ENCODE measurements at places on chromosomes 13 and 19.

- no peak for DNase-seq
Measured at GRCh38 chr13:91805605-91806004, 407.2 kb downstream of the GPC5 start.

DNA sequence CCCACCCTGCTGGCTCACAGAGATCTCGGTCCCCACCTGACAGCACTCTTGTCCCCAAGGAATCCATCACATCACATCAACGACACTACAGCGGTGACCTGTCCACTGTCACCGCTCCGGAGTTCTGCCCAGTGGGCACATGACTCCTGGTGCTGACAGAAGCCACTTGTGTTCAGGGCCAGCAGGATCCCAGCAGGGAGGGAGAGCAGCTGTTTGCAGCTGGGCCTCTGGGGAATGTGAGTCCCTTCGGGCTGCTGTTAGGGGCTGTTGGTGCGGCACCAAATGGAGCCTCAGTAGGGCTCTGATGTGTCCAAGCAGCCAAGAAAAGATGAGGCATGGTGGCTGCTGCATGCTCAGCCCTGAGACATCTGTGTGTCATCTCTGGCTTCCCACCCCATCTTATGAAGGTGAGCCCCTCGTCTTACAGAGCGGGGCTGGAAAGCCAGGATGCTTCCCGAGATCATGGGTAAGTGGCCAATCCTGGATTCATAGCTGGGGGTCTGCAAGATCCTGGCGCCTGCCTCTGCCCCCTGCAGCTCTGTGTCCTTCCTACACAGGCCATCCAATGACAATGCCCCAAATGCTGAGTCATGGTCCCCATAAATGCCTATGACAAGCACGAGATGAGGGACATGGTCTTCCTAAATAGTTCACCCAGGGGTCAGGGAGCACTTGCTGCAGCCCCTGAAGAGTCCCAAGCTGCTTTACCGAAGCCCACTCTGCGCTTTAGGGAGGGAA, 56.0 kb downstream of the F2RL3 start:
- DNase-seq: no peak

GRCh38 chr19:45472563-45473366, 5.0 kb downstream of the FOSB start:
- DNase-seq: no peak

DNA sequence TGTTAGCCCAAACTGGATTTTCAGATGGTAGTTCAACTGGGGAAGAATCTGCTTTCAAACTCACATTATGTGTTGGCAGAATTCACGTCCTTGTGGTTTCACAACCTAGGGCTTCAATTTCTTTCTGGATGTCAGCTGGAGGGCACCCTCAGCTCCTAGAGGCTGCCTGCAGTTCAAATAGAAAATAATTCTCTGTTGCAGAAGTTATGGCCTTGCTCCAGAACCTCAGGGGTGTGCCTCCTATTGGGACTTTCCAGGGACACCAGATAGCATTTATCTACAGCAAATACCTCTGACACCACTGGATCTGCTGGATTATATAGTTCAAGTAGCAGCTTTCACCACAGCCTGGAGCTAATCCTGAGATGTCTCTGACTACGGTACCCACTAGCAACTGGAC, 11.8 kb upstream of the RB1 start:
- DNase-seq: no peak

- DNase-seq: no peak
Measured at GRCh38 chr19:49393881-49394280, 5.8 kb downstream of the KASH5 start.

GRCh38 chr13:97914540-97914939, 38.9 kb upstream of the IPO5 start:
- DNase-seq: no peak

- peak; percentile 83 for DNase-seq
Measured at GRCh38 chr19:17943274-17944221, 10.7 kb downstream of the CCDC124 start.

DNA sequence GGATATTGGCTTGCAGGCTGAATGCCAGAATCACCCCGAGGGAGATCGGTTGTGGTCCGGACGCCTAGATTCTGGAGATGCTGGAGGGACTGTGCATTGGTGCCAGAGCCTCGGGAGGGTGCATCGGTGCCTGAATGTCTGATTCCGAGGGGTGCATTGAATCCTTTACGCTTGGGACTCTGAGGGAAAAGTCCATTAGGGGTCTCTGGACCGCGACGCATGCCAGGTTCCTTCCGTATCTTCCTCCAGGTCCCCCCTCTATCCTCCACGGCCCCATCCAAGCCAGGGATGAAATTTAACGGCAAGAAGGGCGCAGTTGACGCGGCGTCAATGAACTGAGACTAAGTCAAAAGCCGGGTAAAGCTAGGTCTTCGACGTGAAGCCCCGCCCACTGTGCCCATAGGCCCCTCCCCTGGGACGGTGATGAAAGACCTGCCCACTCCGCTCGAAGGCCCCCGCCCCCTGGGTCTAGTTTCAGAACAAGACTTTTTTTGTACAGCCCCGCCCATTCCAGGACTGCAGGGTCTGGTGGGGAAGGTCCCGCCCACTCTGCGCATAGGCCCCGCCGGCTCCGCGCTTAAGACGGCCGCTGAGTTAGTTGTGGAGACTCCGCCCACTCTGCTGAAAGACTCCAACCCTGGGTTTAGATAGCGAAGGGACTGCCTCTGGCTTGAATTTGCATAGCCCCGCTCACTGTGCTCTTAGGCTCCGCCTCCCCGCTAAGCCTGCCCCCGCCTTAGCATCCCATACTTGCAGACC, 737 bp downstream of the ZNF575 start:
- DNase-seq: peak; percentile 100

GRCh38 chr13:75749407-75749806, 113.3 kb downstream of the LMO7 start:
- peak; percentile 62 for DNase-seq

GRCh38 chr19:12838182-12838885, at the start of gene MAST1:
Gene MAST1 (plus strand): TSS chr19:12838515. CDS start chr19:12838573, 58 bp downstream.
- DNase-seq: peak; percentile 98

GRCh38 chr13:75258159-75258782, 223.7 kb downstream of the TBC1D4 start:
- DNase-seq: no peak

DNA sequence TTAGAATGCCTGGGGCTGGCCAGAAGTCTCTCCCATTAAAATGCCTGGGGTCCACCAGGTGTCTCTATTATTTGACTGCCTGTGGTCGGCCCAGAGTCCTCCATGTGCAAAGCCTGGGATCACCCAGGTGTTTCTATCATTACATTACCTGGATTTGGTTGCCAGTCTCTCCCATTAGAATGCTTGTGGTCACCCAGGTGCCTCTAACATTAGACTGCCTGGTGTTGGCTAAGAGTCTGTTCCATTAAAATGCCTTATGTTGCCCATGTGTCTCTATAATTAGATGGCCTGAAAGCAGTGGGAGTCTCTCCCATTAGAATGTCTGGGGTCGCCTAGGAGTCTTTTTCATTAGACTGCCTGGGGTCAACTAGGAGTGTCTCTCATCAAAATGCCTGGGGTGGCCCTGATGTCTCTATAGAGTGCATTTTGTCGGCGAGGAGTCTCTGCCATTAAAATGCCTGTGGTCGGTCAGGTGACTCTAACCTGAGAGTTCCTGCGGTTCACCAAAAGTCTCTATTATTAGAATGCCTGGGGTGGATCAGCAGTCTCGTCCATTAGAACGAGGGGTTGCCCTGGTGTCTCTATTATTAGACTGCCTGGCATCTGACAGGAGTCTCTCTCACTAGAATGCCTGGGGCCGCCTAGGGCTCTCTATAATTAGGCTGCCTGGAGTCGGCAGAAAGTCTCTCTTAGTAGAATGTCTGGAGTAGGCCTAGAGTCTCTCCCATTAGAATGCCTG, 1540.5 kb downstream of the UQCRFS1 start:
- no peak for DNase-seq

DNA sequence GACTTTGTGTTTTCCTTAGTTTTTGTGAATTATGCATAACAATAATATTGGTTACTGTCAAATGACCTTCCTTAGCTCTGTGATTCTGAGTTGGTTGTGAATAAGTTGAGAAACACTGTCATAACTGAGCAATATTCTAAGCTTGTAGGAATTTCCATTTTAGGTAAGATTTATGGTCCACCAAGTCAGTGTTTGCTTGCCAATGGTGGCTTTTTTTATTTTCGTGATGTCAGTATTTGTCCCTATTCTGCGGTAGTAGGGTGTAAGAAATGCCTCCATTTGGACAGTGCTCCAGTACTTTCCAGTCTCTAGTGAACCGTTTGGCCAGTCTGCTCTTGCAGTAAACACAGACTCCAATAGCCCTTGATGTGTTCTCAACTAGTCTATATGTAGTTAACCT, 94.7 kb downstream of the FRY start:
- DNase-seq: no peak

DNA sequence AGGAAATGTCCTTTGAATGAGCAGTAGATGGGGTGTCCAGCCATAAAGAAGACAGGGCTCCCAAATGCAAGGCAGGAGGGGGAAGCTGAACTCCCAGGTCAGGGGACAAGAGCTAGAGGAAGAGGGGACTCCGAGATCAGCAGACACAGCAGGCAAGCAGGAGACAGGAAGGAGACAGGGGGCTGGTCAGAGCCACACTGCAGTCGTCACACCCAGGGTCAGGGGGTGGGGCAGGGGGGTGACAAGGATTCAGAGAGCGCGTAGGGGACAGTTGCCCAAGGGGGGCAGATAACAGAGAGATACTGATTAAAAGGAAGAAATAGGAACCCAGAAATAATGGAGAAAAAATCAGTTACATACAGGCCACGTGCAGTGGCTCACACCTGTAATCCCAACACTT, 3.2 kb downstream of the HSD17B14 start:
- no peak for DNase-seq

DNA sequence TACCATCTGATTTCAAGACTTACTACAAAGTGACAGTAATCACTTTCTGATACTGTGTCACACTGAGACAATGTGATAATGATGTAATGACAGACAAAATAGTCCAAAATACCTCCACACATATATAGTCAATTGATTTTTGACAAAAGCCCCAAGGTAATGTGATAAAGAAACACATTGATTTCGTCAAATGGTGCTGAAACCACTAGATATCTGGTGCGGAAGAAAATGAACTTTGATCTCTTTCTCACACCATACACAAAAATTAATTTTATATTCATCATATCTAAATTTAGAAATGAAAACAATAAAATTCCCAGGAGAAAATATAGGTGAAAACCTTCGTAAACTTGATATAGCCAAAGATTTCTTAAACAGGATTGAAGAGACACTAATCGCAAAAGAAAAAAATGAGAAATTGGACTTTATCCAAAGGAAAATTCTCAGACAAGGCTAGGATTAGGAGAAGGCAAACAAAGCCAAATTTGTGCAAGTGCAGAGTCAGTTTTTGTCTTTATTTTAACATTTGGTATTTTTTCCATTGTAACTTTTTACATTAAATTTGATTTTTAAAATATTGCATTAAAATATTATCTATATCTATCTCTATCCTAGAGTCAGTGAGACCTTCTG, 739.9 kb downstream of the DIAPH3 start:
- DNase-seq: no peak

DNA sequence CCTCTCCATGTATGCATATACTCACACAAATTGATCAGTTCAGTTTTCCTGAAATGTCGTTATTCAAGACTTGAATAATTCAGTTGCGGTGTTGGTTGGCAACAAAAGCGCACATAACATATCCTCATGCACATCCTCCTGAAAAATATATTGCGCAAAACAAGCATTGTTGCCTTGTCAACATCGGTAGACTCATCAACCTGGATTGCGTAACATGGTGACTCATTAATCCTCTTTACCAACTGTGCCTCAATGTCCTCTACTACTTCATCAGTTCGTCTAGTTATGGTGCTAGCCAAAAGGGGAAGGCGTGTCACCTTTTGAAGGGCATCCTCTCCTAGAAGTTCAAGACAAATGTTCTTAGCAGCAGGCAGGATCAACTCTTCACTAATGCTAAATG, 357.7 kb downstream of the LMO7 start:
- no peak for DNase-seq

DNA sequence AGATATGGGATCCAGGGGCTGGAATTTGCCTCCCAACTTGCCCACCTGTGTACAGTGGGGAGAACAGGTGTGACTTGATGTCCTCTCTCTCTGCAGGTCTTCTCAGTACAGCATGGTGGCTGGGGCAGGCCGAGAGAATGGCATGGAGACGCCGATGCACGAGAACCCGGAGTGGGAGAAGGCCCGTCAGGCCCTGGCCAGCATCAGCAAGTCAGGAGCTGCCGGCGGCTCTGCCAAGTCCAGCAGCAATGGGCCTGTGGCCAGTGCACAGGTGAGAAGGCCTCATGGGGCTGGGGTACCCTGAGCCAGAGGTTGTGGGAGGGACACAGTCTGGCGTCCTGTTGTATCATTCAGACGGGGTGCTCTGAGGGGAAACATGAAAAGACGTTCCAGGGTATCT, 3.0 kb downstream of the LENG8 start:
- DNase-seq: peak; percentile 39

GRCh38 chr19:10238172-10238783, 7.1 kb upstream of the S1PR2 start:
- DNase-seq: peak; percentile 94

GRCh38 chr19:57262044-57262443, 18.2 kb upstream of the ZNF460 start:
- DNase-seq: no peak

DNA sequence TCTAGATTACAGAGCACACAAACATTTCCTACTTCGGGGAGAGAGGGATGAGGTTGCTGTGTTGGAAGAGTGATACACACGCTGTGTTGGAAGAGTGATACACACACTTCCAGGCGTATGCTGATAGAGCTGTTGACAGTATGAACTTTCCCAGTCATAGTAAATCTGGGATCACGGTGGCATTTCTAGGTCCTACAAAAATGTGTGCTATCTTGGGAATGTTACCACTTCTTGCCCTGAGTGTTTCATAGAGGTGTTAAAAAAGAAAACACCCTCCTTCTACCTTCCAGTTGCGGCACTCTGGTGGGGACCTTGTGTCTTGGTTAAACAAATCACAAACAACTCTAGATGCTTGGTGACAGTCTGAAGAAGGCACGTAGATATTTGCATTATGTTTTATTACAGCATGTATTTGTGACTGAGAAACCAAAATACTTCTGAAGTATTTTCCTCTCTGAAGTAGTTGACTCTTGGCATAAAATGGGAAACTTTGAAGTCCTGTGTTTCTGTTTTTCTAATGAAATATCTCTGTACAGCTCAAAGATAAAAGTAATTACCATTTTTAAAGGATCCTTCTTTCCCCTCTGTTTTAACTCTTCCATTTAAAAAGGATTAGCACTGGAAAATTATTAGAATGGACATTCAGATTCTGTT, 52.5 kb downstream of the ARHGAP35 start:
- peak; percentile 73 for DNase-seq

- DNase-seq: no peak
Measured at GRCh38 chr13:96684907-96685306, 309.4 kb downstream of the OXGR1 start.
